ENCODE measurements at places on chromosomes 6 and 20.
A peak's percentile ranks its signal among the peaks of the same experiment; 100 is the strongest.

- no peak for DNase-seq
These were observed 70.5 kb upstream of the SLCO4A1 start for GRCh38 chr20:62571669-62572344.

DNA sequence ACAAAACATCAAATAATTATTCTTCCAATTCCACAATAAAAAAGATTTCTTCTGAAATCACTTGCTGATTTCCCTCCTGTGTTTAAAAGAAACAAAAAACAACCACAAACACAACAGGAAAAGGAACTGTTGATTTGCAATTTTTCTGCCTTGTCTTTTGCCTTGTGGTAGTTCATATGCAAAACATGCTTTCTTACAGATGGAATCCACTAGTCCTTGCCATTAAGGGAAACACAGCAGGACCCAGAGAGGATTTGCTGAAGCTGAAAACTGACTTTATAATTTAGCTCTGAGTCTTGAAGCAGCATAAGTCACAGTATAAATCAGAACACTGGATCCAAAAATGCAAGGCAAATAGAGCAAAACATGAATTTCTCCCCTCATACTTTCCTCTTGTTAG is 328.8 kb downstream of the PHF3 start:
- no peak for DNase-seq

DNA sequence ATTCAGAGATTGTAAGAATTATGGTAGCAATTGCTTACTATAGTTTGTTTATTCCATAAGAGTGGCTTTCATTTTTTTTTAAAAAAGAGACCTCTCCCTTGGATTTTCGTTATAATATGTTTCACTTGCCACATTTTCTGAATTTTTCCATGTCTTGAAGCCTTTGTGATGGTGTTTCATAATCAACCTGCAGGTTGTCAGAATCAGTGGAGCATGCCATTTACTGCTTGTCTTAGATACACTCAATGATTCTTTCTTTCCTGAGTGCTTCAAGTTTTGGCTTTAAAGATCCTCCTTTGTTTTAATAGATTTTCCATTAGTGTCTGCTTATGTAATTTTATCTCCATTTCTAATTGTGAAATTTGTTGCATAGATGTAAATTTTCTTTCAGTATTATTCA is 31.2 kb downstream of the KCNQ5 start:
- no peak for DNase-seq

- no peak for DNase-seq
These were observed 11.8 kb downstream of the TOX2 start for GRCh38 chr20:43926287-43927050.

DNA sequence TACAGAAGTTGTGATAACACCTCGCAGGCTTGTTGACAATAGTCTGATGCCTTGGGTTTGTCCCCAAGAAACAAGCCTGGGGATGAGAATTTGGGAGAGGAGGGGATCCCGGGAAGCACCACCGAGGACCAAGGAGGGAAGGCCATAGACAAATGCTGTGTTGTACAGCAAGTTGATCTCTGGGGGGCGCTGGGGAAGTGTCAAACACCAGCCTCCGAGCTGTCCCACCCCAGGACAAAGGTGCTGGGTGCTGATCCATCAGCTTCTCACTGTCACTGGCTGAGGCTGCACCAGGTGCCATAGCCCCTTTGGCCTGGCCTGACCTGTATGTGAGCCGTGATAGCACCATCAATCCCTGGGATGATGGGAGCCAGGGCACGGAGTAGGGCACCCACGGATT is 64.0 kb downstream of the SYNDIG1 start:
- DNase-seq, result no peak

DNA sequence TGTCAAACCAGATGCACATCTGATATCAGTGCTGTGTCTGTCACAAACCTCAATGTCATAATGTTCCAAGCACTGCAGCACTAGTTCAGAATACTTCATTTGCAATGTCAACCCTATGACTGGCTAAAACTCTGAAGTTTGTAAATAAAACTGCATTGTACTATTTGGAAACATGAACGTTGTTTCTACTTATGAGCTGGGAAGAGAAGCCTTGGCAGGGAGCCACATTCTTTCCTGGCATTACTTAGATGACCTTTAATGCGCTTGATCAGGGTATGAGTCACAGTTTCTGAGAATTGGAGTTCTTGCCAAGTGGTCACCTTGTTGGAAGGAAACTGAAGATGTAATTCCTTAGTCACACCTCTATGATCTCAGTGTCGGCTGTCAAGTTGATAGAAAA is 664.8 kb upstream of the MMS22L start:
- DNase-seq, result no peak

DNA sequence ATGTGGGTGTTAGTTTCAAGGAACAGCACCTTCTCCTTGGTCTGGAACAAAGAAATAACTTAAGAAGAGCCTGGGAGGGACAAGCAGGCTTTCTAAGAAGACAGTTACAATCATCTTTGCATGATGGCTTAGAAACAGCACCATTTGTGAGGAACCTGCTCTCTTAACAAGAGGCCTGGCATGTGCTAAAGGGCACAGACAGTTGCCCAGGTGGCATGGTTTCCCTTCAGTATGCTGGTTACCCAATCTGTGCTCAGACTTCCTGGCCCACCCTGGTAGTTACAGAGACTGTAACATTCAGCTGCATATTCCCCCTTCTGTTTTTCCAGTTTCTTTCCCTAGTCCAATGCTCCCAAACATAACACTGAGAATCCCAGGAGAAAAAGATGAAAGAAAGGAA is 84.0 kb downstream of the CHD6 start:
- DNase-seq, result no peak

- DNase-seq, result peak; percentile 73
These were observed 864 bp upstream of the BCLAF1 start for GRCh38 chr6:136290410-136291010.
